ENCODE measurements at places on chromosomes 12 and 14. TPM values are rescaled to one million over a fixed set of nuclear protein-coding genes. Genes with fewer than 3 reads are reported as not detected.

DNA sequence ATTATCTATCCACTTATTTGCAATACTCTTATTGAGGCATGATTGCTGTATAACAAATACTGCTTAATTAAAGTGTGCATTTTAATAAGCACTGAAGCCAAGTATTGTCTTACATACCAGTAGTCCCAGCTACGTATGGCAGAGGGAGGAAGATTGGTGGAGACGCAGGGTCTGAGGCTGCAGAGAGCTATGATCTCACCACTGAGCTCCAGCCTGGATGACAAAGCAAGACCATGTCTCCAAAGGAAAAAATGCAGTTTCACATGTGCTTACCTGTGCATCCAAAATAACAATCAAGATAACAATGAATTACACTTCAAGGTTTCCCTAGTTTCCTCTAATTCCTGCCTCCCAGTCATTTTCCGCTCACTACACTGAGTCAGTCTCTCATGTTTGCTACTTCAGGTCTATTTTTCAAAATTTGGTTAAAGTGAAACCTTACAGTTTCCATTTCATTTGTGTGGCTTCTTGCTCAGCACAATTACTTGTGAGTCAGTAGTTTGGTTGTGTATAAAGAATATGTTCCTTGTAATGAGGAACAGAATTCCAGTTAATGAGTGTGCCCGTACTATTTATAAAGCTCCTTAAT, 1250.1 kb downstream of the TMEM121 start:
- no peak for DNase-seq

- DNase-seq: no peak
These were observed 236.9 kb downstream of the PAWR start for GRCh38 chr12:79453820-79454219.

- DNase-seq: no peak
These were observed 106.9 kb upstream of the CPM start for GRCh38 chr12:69039911-69040310.

DNA sequence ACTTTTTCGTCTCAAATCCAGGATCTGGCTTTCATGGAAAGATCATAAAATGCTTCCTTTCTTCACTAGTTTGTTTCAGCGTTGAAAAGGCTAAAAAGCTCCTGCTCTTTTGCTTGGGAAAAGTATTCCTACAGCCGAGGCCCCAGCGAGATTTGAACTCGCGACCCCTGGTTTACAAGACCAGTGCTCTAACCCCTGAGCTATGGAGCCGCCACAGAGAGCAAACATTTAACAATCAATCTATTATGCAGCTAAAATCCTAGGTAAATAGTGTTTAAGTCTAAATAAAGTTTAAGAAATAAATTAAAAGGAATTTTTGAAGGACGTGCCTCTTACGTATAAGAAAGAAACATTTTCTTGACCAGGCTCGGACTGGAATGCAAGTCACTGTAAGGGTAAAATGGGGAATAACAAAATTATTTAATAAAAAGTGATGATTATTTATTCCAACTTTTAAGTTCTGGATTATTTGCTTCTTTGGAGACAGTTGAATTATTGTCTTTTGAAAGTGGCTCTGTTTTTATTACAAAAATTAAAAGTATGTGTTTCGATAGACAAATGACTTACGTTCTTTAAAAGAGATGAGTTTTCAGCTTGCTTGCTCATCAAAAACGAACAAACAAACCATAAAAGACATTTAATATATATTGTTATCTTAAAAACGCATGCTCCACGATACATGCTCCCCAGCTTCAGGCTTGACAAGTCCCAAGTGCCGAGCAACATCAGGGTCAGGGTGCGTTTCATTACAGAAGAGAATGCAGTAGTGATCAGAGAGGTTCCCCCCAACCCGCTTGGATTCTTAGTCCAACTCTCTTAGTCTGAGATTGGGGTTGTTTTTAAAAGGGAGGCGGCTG, 10.2 kb downstream of the OR6S1 start:
- DNase-seq: peak; percentile 27

Gene WNT1
- not detected for polyA plus RNA-seq

Gene RNASE1
- not detected for polyA plus RNA-seq

Gene KRR1
- 64.4 TPM for polyA plus RNA-seq

Gene SERPINA3
- 2.4 TPM for polyA plus RNA-seq

Gene TEAD4
- polyA plus RNA-seq: 10.3 TPM

Gene MYO1H
- polyA plus RNA-seq: not detected

All from AG04450 (cell line).